ENCODE measurements at places on chromosomes 13 and 19.

DNA sequence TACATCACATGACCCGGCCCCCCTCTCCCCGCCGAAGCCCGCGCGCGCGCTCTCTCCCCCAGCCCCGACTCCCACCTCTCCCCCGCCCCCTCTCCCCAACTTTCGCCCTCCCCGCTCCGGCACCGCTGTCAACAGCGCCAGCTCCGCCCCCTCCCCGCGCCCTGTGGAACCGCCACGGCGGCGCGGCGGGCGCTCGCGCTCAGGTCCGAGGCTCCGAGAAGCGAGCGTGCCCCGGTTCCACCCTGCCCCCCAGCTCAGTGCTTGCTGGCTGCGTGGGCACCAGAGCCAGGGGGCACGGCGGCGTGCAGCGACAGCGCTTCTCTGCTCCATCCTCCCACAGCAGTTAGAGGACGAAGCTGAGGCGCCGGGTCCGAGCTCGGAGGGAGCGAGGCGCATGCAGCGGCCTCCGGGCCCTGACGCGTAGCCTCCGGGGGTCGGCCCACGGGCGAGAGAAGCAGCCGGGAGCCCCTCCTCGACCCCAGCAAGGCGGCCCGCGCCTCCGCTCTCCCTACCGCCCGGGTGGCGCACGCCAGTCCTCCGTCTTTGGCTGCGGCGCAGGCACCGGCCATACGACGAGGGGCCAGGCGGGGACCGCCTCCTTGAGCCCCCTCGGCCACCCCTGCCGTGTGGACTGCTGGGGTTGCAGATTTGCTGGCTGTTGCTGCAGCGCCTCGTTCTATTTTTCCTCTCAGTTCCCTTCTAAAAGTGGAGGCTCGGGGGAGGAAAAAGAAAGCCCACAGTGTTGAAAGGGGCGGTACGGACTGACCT, 109.5 kb downstream of the KCNRG start:
- DNase-seq: peak; percentile 46

- DNase-seq: no peak
Observed at GRCh38 chr13:34114581-34114980, 296.6 kb downstream of the RFC3 start.

GRCh38 chr13:65597839-65598818, 1632.0 kb downstream of the PCDH9 start:
- no peak for DNase-seq

DNA sequence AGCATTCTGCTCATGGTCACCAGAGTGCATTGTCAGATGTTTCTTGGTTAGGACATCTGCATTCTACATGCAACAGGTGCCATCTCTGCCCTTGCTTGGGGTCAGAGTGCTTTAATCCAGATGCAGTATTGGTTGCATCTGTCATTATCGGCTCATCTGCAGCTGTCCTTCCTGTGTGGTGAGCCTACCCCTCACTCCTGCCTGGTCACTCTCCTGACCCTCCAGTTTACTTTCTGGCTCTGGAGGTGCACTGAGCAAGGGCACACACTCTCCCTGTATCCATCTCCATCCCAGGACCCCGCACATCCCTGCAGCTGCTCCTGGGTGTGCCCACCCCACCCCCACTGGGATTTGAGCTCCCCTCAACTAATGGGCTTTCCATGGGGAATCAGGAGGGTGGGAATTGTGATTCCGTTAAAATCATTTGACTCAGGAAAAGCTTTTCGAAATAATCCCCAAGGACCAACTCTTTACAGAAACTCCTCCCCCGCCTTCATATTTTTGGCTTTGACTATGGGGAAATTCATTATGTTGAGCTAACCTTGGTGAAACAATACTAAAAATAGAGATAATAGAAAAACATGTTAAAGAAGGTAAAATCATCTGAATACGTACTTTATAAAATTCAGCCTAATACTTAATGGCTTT, 70.2 kb downstream of the COL4A2 start:
- DNase-seq: no peak

- DNase-seq: no peak
Observed at GRCh38 chr13:28031896-28032288, 43.4 kb upstream of the URAD start.

- DNase-seq: no peak
Observed at GRCh38 chr19:31541396-31541795, 192.2 kb upstream of the TSHZ3 start.

DNA sequence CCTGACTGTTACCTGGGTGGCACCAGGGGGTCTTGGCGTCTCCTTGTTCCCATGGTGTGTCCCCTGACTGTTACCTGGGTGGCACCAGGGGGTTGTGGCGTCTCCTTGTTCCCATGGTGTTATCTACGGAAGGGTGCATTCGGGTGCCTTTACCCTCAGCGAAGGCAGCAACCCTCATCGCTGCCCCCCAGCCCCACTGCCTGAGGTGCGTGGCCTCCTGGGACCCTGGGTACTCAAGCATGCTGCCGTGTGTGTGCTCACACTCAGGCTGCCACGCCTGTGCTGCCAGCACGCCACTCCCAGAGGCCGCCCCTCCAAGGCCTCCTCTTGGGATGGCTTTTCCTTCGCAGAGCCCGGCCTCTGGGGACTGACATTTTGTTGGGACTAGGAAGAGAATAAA, 25.1 kb downstream of the TFDP1 start:
- no peak for DNase-seq

DNA sequence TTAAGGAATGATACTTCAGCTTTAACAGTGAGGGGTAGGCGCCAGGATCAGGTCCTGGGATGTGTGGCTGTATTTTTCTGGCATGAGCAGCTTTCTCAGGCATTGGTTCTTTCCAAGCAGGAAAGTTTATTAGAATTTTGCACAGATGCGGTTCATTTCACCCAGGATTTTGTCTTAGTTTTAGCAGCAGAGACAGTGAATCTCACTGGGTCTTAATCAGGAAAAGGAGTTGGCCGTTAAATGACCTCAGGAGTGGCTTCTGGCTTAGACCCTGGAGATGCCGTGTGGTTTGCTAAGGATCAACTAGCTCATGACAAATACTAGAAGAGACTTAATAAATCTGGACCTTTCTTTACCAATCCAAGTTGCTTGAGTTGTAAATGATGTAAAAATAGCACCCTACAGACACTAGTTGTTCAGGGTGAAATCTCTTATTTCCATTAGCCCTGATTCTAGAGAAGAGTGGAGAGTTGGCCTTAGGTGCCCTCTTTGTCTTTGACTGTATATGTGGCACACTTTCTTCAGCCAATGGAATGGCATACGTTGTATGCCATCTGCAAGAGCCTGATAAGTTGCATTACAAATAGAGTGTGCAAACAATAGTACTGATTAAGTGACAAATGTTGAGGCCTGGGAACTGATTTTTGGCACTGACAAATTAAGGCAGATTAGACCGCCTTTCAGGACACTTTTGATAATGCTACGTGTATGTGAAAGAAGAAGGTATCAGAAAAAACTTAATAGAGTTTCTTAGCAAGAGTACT, 34.0 kb downstream of the LRCH1 start:
- no peak for DNase-seq

GRCh38 chr13:99418843-99419140, 82.5 kb upstream of the TM9SF2 start:
- DNase-seq: no peak

GRCh38 chr13:62331384-62331783, 915.7 kb upstream of the PCDH20 start:
- no peak for DNase-seq

DNA sequence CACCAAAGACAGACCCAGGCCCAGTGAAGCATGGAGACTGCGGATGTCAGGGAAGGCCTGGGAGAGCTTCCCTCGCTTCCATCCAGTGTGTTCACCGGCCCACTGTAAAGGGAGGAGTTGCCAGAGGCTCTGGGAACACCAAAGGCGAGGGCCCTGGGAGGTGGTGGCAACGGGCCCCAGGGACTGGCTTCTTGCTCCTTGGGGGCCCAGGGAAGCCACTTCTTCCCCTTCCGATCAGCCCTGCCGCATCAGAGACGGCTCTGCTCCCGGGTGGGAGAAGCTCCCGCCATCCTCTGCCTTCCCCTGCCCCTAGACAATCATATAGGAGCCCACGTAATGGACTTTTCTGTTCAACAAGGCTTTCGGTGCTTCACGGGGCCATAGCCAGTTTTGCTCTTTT, 83.4 kb upstream of the GPR183 start:
- no peak for DNase-seq

DNA sequence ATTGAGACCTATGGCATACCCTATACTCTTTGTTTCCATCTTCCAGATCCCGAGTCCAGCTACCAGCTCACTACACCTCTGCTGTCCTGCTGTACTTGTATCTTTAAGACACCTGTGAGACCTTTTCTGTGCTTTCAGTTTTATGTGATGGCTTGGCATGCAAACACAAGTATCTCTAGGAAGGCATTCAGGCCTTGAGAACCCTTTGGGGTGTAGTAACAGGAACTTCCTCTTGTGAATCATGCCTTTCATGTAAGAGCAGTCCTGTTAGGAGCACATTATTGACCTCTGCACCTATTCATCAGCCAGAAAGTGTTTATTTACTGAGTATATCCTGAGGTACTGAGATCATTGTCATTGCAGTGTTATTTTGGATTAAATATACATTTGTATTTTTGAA, 87.0 kb upstream of the HTR2A start:
- no peak for DNase-seq

DNA sequence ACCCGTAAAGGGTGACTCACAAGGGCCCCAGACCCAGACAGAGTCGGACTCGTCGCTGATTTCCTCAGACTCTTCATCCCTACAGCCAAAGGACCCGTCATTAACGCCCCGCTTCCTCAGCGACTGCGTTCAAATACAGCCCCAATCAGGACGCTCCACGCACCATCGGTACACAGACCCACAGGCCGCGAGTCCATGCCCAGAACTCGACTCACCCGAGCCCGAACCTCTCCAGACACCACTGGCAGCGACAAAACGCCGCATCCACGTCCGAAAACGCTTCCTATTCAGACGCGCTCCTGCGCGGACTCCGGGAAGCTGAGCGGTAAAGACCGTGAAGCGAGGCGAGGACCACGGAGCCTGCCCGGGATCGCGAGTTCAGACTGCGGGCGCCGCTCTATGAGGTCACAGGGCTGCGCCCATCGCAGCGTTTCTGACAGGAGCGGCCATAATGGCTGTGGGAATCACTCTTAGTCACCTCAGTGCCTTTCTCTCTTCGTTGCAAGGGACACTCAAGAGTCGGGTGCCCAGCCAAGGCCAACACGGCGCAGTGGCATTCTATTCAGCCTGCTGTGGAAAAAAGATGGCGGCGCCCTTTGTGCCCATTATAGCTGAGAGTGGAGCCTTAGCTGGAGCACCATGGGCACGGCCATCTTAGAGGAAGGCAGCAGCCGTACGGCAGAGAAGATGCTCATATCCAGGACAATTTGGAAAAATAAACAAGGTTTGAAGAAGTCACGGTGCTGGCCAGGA, at the start of gene ZNF614:
TSS of gene ZNF614 (minus strand) at position 353 of the 753 bp plus-strand sequence. CDS start 2,634 bp downstream, outside the sequence.
- DNase-seq: peak; percentile 87

DNA sequence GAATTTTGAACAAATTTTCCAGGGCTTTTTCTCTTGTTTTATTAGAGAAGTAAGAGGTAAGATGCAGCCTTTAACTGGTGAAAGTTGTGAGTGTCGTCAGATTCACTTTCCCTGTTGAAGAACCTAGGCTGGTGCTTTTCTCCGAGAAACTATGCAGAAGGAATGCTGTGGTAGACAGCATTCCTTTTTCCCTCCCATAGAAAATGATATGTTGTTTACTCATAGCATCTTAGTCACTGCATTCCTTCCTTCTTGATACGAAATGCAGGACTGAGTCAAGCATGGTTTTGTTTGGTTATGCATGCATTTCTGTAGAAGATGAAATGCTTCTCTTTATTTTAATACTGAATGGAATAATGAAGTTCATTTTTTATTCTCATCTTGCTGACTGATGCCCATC, 3.4 kb downstream of the ITGBL1 start:
- no peak for DNase-seq

GRCh38 chr13:21364916-21365315, 94.2 kb downstream of the ZDHHC20 start:
- no peak for DNase-seq

DNA sequence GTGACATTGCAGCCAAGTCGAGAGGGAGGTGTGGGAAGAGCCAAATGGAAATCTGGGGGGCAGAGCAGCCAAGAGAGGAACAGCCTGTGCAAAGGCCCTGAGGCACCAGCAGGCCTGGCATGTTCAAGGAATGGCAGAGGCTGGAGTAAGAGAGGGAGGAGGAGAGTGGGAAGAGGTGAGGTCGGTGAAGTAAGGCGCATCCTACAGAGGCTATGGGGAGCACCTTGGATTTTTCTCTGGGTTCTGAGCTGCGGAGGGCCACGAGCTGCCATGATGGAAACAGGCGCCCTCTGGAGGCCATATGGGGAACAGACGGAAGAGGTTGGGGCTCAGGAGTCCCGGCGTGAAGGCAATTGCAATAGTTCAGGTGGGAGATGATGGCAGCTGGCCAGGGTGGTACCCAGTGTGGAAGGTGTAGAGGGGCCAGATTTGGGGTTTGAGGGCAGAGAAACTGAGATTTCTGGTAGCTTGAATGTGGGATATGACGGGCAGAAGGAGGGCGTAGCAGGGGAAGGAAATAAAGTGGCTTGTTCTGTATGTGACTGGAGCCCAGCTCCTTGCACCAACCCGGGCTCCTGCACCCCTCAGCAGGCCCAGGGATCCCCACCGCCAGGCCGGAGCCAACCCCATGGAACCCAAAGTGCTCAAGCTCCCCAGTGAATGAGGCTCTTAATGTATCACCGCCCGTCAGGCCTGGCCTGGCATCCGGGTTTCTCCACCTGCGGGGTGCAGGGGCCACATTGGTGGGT, 20.5 kb upstream of the STRN4 start:
- peak; percentile 76 for DNase-seq

GRCh38 chr13:21823949-21824348, 153.1 kb downstream of the FGF9 start:
- DNase-seq: no peak

- DNase-seq: peak; percentile 50
Observed at GRCh38 chr19:18417250-18418028, 1.8 kb upstream of the SSBP4 start.

GRCh38 chr19:37227996-37228395, 10.0 kb downstream of the ZNF383 start:
- DNase-seq: peak; percentile 38

DNA sequence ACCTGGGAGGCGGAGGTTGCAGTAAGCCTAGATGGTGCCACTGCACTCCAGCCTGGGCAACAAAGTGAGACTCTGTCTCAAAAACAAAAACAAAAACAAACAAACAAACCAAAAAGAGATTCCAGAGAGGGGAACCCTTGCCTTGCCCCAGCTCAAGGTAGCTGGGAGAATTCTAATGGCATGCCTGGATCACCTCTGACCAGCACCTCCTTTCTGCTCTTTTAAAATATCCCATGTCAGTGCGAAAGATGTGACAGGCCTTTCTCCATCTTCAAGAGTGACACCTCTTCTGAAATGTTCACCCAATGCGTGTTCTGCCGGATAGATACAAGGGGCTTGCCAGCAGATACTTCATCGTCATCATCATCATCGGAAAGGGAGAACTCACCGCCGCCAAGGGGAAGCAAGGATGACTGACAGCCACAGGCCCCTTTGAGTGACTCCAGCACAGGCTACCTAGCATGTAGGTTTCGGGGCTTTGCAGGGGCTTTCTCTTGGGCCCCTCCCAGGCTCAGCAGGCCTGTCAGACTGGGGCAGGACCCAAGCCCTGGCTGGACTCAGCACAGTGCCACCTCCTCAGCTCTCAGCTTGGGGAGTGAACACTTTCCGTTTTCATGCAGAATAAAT, 18.9 kb upstream of the LRP3 start:
- no peak for DNase-seq
